ENCODE measurements at places on chromosomes 1 and 21. TPM values are rescaled to one million over a fixed set of nuclear protein-coding genes. Genes with fewer than 3 reads are reported as not detected.

ATP1A2 gene
- 4.8 TPM for total RNA-seq

MRPL37 gene
- total RNA-seq: 68.5 TPM

CFHR3 gene
- total RNA-seq: 1.5 TPM

SMCP gene
- not detected for total RNA-seq

SLC2A1 gene
- total RNA-seq: 20.1 TPM

GRCh38 chr1:90854397-90854924, 137.4 kb upstream of the BARHL2 start:
- DNase-seq: no peak

GRCh38 chr1:33018112-33018511, 18.6 kb downstream of the AK2 start:
- DNase-seq: no peak

DNA sequence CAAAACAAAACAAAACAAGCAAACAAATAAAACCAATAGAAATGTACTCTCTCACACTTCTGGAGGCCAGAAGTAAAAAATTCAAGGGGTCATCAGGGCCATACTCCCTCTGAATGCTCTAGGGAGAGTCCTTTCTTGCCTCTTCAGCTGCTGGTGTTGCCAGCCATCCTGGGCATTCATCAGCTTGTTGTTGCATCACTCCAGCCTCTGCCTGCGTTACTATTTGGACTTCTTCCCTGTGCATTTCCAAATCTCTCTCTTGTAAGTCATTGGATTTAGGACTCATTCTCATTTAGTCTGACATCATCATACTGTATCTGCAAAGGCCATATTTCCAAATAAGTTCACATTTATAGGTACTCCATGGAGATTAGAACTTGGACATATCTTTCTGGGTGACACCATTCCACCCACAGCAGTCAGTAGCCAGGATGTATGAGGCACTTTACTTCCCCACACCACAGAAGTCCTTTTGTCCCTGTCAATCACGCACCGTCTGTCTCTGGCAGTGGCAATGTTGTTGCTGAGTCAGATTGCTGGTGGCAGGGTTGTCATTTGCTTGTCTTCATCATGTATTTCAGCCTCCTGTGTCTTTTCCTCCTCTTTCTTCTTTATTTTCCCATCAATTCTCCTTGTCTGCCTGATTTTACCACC, 151.0 kb upstream of the KCNJ6 start:
- peak; percentile 33 for DNase-seq

- DNase-seq: no peak
Observed at GRCh38 chr1:236724506-236724905, 38.2 kb downstream of the ACTN2 start.

DNA sequence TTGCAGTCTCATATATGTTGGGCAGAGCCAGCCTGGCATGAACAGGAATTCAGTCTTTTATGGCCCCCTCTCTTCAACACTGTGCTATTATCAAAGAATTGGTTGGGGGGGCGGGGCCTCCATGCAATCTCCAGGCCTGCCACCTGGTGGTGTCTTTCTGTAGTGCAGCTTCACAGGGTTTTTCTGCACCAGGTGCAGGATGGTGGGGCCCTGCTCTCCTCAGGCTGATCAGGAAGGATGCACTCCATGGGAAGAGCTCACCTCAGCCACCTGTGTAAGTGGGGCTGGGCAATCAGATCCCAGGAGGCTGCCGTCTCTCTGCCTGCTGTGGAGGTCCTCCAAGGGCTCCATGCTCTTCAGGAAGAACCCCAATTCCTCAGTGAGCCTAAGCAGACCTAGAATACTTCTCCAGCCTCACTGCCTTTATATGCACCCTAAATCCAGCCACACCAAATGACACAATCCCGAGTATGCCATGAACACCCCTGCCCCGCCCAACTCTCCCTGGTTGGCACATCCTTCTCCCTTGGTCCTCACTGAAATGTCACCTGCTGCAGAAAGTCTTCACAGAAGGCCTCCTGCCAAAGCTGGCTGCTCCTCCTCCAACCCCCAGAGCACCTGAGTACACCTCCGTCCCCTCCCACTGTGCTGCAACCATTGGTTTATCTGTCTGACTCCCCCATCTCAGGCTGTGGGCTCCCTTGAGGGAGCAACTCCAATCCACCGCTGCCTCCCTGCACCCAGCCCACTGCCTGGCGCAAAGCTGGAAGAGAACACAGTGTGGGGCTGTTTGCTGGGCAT, 16.5 kb downstream of the STK40 start:
- peak; percentile 79 for DNase-seq

DNA sequence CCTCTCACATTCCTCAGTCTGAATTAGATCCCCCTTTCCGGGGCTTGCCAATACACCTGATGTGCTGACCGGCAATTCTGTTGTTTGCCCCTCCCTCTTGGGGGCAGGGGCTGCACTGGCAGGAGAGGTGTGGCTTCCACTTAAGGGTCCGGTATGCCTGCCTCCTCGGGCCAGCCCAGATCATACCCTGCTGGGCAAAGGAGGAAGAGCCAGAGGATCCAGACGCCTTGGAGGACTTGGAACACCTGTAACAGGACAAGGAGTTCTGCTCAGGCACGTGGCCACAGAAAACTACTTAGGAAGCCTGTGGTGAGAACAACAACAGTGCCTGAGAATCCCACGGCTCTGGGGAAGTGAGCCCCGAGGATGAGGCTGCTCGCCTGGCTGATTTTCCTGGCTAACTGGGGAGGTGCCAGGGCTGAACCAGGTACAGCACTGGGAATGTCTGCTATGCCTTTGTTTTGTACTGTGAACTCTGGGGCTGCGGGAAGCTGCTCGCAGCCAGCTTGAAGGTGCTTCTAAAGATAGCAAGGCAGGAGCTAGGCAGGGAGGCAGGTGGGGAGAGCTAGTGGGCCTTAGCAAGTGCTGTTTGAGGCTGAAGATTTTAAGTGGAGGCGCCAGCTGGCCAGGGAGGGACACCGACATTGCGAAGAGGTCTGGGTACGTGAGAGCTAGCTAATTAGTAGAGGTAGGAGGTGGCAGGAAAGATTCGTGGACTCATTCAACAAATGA, at the start of gene SMPDL3B:
SMPDL3B (plus strand) TSS at position 183 of the 732 bp plus-strand sequence; CDS start at position 367, 184 bp downstream.
- DNase-seq: peak; percentile 56

- DNase-seq: no peak
Observed at GRCh38 chr1:6098303-6099215, 52.9 kb downstream of the KCNAB2 start.
